ENCODE measurements at places on chromosomes 2 and 18.

DNA sequence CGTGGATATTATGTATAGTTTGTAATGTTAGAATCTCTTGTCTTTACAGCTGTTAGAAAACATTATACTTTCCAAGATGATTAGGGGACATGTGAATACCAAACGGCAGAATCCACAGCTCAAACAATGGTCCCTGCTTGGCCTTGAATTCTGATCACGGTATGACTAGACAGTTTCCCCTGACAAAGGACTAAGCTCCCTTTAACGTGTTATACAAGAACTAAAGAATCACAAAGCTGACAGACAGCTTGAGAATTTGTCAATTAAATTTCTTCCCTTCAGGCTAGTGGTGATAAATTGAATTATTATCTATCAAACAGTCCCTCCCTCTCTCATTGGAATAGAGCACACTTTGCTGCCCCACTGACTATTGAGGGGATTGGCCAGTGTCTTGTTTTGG, 359.2 kb upstream of the ID2 start:
- DNase-seq, result no peak

- peak; percentile 43 for DNase-seq
These were observed 138.4 kb downstream of the OTX1 start for GRCh38 chr2:63189026-63189425.

DNA sequence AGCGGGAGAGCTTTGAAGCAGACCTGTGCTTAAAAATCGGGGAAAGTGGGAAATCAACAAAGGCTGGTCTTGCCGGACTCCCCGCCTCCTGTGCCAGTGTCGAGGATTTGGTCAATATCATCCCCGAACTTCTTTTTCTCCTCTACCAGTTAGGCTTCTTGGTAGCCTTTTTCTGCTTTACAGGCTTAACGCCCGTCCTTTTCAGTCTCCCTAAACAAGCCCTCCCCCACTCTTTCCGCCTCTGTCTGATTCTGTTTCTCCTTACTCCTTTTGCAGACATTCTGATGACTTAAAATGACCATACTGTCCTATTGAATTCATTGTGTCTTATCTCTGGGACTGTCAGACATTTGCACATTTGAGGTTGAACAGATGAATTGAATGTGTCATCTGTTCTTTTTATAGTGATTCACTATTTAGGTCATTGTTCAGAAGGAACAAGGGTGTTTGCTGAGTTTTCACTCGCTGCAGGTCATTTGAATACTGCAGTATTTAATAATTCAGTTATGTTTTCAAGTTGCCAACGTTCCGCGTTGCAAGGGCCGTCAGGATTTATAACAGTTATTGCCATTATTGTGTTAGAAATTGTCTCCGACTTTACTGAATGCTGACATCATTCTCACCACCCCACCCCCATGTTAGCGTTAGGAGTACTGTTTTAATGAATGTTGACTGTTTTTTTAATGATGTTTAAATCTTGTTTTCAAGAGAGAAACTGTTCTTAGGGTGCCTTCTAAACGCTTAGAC, 1.1 kb downstream of the ITGAV start:
- peak; percentile 64 for DNase-seq

DNA sequence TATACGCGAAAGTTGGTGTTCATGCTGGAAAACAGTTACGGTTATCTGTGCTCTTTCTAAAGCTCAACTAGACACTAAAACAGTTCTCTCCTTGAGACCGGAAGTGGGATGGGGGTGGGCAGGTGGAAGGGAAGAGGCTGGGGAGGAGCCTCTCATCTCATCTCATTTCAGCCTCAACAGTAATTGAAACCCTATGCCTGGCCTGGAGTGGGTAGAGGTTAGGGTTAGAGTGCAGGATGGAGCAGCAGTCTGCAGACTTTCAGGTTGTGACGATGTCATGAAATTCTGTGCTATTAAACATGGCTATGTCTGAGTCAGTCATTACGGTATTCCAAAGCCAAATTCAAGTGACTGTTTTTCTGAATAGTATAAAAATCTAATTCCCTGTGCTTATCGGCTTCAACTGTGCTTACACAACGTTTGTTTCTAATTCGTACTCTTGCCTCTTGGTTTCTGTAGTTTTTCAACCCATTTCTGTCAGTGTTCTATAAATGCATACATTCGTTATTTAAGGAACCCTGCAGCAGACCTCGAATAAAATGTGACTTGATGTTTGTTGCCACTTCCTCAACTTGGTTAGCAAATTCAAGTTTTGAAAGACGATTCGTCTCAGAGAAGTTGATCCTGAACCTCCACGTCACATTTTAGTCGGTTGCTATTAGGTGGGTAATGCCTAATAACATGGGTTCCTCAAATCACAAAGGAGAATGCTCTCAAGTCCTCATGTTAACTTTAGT, 75.8 kb upstream of the TCF7L1 start:
- DNase-seq, result no peak

- DNase-seq, result no peak
These were observed 272.2 kb downstream of the CELF4 start for GRCh38 chr18:37293359-37293758.

- DNase-seq, result peak; percentile 72
These were observed 8.1 kb downstream of the LBH start for GRCh38 chr2:30239308-30239985.

DNA sequence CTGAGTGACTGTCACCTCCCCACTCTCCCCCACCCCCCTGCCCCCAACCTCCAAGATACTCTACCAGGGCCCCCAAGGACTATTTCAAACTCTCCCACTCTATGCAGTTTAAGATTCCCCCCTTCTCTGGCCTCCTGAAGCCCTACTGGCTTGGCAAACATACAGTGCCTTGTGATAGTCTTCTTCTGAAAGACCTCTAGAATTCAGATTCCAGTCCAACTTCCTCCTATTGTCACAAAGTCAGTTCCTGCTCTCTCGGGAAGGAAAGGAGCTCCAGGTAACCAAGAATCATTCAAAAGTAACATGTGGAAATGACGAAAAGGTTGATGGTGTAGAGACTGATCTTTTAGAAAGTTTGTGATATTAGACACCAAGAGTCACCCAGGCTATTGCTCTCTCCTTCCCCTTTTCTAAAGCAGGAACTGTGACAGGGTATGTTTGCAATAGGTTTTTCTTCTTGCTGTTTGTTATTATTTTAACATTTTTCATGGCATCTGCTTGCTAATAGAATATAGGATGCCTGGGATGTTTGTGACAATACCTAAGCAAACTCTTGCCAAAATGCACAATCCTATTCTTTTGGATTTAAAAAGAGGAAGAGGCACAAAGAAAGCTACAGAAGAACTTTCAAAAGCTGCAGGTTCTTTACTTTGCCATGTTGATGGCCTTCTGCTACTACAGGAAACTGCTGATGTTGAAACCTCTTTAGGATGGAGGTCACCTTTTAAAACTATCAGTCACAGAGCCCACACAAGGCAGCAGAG, 93.5 kb upstream of the MGAT4A start:
- peak; percentile 14 for DNase-seq

GRCh38 chr2:217940261-217941220, 62.3 kb downstream of the TNS1 start:
- no peak for DNase-seq

DNA sequence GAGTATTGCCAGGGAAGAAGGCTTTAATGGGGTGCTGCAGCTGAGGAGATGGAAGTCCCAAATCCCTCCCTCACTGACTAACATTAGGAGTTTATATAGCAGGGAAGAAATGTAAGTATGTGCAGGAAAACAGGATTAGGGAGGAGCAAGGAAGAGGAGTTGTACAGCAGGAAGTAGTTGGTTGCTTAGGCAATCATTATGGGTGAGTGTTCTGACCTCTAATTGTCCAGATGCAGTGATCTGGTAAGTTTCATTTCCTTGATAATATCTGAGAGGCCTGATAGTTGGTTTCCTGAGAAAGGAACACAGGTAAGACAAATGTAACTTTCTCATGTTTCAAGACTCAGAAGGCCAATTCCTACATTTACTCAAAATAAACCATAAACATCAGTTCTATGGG, 331.9 kb upstream of the GULP1 start:
- DNase-seq, result no peak

- no peak for DNase-seq
These were observed 64.7 kb upstream of the ST3GAL5 start for GRCh38 chr2:85953476-85953875.

DNA sequence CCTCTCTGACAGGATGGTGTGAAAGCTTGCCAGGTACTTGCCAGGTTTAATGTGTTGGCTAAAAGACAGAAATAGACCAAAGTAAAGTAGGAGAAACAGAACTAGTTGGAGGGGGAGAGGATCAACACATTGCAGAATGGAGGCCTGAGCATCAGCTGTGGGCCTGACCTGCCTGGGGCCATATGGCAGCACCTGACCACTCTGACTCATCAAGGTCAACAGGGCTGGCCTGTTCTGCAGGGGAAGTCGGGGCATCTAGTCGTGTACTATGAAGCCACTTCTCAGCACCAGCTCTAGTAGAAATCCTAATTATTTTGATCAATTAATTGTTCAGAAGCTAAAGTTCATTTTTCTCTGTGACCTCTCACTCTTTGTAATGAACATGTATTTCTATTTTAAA, 35.8 kb upstream of the NOSTRIN start:
- DNase-seq, result no peak

- no peak for DNase-seq
These were observed 373.9 kb downstream of the PTPRM start for GRCh38 chr18:7940971-7941370.

- no peak for DNase-seq
These were observed 36.0 kb upstream of the UBE2E3 start for GRCh38 chr2:180944372-180944771.

DNA sequence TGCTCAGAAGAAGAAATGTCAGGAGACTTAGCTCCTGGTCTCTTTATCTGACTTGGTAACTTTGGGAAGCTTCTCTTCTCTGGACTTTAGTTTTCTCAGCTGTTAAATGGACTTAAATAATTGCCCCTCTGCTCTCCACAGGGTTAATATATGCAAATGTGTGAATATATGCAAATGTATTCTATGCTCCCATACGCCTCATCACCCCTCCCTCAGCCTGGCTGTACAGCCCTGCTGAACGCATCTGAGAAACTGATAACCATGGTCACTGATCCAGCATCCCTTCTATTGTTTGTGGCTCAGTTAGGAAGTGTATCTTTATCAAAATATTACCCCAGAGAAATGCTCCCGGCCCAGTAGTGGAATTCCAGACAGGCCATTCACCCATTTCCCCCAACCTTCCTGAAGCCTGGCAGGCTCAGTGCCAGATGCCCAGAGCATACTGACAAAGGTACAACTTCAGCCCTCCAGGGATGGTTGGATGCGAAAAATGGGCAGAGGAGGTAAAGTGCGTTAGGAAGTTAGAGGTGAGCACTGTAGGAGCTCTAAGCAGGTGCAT, 103.4 kb downstream of the DYSF start:
- no peak for DNase-seq

- no peak for DNase-seq
These were observed 111.2 kb downstream of the PRPF40A start for GRCh38 chr2:152606081-152606480.

DNA sequence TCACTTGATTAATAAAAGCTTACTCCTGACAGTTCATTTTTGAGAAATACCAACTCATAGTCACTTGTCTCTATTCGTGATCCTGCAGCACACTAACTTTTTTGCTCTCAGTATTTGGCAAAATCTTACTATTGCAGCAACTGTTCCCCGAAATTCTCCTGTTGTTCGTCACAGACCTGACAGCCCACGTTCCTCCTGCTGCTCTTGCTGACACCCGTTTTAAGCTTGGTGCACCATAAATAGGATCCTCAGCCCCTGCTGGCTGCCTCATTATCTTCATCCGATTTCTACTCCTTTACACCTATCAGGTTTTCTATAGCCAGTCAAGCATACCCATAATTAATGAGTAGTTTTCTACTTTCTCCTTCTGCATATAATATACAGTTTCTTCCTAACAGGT, 368.8 kb downstream of the PLCL1 start:
- peak; percentile 5 for DNase-seq

DNA sequence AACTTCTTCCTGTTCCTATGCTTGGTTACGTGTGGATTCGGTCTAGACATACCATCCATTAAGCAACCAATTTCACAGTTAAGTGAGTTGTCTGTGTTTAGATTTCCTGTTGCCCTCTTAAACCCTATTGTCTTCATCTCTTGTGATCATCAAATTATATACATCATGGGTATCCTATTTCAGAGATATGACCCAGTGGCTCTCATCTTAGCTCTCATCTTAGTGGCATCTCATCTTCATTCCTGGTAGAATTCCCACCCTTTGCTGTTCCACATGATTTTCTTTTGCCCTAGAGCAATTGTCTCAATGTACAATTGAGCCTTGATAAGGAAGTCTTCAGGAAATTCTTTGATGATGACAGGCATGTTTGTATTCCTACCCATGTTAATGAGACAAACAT, 29.4 kb upstream of the FN1 start:
- no peak for DNase-seq

DNA sequence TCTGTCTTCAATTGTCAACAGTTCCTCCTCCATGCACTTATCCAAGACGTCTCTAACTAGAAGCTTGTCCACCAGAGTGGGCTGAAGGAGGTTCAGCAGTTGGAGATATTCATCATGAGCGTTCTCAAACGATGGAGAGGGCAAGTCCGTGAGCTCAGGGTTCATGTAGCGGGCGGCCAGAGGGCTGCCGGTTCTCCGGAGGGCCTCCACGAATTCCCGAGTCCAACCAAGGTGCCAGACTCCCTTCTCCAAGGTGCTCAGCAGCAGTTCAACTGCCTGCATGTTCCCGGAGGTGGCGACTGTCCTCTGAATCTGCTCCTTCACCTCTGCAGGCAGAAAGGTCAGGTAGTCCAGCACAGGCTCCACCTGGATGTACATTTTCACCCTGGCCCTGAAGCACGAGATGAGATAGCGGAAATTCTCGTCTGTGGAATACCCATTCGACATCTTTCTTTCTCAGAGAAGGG, 590 bp downstream of the IFIH1 start:
- DNase-seq, result peak; percentile 50

GRCh38 chr2:205586626-205587025, 95.7 kb upstream of the NRP2 start:
- no peak for DNase-seq

GRCh38 chr2:169684135-169684565, 10.1 kb downstream of the CFAP210 start:
- DNase-seq, result no peak

- DNase-seq, result peak; percentile 91
These were observed 2.8 kb downstream of the CNDP2 start for GRCh38 chr18:74498712-74499627.

GRCh38 chr2:35298493-35298892, 1057.1 kb upstream of the CRIM1 start:
- DNase-seq, result no peak

- no peak for DNase-seq
These were observed 10.0 kb upstream of the STPG4 start for GRCh38 chr2:47165001-47165555.

GRCh38 chr2:39394516-39394961, 42.5 kb downstream of the MAP4K3 start:
- DNase-seq, result no peak

GRCh38 chr2:237208373-237209260, 122.9 kb downstream of the COPS8 start:
- no peak for DNase-seq

DNA sequence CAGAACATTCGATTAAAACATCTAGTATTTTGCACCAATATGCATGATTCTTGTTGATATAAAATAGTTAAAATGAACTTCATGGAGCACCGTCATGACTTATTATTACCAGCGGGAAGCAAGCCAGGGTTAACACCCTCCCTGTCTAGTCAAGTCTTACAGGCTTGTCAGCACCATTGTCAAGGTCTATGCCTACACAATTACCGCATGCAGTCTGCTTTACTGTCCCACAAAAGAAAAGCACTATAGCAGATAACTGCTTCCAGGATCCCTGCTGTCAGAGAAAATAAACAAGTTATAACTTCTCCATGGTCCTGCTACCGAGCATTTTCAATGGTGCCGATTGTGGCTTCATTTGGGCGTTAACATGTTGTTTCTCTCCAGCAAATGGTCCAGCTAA, 968.0 kb upstream of the FAM98A start:
- no peak for DNase-seq
